ENCODE measurements at places on chromosomes 6 and 20.

DNA sequence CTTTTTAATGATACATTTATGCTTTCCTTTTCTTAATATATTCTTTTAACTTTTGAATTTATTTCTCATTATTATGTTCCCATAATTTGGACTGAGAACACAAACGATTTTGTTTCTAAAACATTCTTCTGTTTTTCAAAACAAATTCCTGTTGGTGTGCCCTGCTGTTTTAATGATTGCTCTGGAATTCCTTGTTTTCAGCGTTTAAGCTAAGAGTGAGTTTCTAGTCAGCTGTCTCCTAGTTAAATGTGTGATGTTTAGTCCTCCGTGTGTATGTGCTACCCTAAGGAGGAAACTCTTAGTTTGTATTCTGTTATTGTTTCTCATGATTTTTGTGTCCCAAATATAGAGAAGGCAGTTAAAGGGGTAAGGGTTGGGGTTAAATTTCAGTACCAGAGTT, 306.1 kb upstream of the RGS17 start:
- no peak for DNase-seq

DNA sequence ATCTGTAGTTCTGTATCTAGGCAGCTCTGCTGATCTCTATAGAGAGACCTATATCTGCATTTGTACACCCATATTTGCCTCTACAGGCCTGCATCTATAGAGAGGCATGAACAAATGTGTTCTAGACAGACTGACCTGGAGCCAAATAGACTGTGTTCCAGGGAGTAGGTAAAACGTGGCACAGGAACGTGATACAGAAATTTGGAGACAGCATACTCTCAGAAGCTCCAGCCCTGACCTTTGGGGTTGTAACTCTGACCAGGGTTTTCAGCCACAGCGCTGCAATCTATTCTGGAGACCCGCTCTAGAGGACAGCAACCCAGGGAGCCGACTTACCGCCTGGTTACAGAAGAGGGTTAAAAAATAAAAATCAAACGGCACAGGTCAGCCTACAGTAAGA, 983 bp downstream of the RBBP9 start:
- DNase-seq = peak; percentile 6

DNA sequence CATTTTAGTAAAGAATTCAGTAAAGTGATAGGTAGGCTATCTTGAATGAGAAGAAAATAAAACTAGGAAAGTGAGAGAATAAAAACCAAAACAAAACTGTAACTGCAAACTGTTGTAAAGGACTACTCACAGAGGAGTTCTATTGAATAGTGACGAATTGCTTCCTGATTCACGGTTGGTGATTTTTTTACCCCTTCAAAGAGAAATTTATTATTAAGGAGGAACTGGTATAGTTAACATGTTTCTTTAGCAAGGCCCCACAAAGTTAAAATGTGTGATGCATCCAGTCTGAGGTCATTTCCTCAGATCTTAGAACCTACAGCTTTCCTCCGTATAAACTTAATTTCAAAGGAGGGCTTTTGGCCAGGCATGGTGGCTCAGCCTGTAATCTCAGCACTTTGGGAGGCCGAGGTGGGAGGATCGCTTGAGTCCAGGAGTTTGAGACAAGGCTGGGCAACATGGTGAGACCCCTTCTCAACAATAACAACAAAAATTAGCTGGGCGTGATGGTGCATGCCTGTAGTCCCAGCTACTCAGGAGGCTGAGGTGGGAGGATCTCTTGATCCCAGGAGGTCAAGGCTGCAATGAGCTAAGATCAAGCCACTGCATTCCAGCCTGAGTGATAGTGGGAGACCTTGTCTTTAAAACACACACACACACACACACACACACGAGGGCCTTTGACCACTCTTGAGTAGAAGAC, 8.3 kb downstream of the PRDM1 start:
- no peak for DNase-seq

DNA sequence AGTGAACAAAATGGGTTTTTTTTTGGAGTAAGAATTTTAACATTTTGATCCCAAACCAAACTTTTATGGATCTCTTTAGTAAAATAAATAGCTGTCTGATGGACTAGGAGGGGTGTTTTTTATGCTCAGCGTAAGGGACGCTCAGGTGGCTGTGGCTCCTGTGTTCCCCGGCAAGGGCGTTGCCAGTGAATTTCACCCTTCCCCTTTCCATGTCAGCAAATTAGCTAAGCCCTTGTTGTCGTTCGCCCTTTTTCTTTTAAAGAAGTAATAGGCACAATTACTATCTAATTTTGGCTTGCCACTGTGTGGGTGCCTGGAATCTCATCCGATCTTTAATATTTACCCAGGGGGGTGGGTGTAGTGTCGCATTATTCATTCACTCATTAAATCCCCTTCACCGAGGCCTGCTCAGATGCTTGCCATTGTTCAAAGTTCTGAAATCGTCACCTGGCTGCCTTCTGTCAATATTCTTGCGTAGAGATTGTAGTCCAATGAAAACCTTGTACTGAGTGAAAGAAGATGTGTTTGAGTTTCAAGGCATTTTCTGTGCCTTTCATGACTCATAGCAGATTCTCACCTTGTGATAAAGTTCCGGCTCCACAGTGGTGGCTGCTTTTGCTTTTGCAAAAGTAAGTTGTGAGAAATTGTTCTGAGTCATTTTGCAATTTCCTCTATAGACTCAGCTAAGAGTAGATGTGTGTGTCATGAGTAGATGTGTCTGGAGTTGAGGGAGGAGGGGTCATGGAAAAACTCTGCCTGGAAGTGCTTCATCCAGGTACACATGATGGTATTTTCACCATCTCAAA, 40.0 kb upstream of the CLDN20 start:
- DNase-seq = peak; percentile 92

DNA sequence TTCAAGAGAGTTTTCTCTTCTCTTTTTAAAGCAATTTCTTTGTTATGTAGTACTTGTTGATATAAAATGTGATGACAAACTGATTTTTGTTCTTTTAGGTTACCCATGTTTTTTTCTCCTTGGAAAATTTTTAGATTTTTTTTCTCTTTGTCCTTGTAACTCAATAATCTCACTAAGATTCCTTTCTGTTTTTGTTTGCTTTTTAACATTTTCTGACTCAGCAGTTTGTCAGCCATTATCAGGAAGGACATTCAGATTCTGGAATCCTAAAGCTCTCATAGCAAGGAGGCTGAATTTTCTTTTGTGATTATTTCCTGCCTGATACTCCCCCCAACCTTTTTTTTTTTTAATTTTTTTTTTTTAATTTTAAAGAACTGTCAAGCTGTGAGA, 75.2 kb upstream of the CITED2 start:
- DNase-seq = peak; percentile 31

GRCh38 chr20:5569021-5569420, 181.2 kb upstream of the SHLD1 start:
- DNase-seq = peak; percentile 4

- peak; percentile 99 for DNase-seq
Observed at GRCh38 chr6:140537834-140538705, 1163.6 kb upstream of the CITED2 start.

DNA sequence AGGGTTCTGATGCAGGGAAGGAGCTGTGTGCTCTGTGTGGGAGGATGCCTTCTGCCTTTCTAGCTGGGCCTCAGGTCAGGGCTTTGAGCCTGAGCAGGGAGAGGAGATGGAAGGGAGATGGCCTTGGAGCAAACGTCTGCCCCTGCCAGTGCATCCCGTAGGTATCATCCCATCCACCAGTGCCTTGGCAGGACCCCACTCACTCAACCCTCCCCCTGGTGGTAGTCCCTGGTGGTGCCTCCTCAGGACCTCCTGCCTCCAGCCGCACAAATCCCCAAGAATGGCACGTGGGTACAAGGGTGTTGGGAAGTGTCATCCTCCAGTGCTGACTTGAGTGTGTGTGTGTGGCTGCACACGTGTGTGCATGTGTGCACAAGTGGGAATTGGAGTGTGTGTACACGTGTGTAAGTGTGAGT, 23.1 kb upstream of the MICB start:
- no peak for DNase-seq

DNA sequence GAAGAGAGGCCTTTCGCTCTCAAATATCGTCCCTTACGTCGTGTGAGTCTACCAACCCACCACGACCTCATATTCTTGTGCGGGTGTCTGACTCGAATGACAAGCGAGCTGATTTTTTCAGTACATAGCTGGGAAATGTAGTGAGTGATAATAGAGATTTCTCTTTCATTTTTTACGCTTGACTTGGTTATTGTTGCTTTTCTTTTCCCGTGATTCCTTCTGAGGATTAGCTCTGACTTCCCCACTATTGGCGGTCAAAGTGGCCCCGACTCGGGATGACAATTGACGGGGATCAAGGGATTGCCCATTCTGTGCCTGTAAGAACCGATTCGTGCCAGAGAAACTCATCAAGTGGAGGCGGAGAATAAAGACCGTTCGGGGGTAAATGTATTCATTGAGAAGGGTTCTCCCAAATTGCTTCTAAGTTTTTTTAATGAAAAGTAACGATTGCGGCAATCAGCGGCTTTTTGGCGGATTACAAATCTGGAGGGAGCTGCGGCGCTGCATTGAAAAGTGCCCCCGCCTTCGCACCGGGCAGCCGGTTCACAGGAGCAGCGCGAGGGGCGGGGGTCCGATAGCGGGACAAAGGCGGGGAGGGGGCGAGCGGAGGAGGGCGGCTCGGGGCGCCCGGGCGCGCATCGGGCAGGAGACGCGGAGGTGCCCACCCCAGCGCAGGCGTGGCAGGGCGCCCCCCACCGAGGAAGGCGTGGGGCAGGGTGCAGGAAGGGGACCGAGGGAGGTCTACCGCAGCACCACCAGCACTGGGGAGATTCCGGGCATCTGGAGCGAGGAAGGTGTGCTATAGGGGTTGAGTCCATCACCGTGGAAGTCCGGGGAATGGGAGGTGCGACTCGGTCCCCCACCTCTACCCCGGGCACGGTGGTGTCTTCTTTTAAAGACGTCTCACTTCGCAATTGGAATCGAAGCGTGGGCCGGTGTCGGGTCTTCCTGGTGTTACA, 44.5 kb upstream of the OSTM1 start:
- no peak for DNase-seq

- no peak for DNase-seq
Observed at GRCh38 chr20:12243327-12243726, 325.6 kb downstream of the BTBD3 start.
